ENCODE measurements at places on chromosomes 12 and 14.

GRCh38 chr12:42234970-42235369 lies 3.1 kb downstream of the YAF2 start:
- DNase-seq: no peak

GRCh38 chr12:76259106-76259505 lies 89.1 kb downstream of the BBS10 start:
- peak; percentile 51 for DNase-seq

DNA sequence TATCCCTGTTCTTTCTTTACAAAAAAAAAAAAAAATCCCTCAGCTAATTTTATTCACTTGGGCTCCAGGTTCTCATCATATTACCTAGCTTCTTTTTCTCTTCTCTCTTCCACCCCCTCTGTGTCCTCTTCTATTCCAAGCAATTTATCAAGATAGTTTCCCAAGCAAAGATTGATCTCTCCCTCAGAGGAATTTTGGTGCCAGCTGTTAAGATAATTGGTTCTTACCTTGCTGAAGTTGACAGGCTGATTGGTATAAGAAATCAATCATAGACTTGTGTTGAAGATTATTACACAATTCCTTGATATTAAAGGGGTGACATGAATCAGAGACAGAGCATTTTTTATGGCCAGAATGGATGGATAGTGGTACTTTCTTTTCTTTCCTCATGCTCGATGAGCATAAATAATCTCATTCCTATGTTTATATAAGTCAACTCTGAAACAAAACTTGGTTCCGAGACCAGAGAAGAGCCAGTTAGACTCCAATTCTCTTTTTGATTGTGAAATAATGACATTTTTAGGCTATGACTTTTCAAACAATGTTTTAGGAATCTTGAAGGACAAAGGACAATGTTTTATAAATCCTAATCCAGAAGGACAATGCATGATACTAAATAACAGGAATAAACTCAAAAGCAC lies 264.1 kb upstream of the PRKD1 start:
- no peak for DNase-seq

DNA sequence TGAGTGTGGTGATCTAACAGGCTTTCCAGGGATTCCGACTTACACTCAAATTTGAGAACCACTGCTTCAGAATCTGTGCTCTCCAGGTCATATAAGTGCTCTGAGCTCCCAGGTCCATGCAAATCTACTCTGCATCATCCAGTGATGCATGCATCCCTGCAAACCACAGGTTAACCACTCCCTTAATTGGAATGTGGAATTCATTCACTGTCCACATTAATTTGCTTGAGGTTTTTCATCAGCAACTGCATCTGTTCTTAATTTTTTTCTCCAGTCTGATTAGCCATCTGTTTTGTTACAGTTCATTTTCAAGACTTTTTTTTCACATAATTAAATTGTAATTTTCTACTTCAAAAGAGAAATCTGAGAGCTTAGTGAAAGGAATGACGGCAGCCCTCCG lies 43.4 kb upstream of the RIN3 start:
- peak; percentile 78 for DNase-seq

- no peak for DNase-seq
Measured at GRCh38 chr14:68865542-68865941, 72.7 kb upstream of the ZFP36L1 start.

DNA sequence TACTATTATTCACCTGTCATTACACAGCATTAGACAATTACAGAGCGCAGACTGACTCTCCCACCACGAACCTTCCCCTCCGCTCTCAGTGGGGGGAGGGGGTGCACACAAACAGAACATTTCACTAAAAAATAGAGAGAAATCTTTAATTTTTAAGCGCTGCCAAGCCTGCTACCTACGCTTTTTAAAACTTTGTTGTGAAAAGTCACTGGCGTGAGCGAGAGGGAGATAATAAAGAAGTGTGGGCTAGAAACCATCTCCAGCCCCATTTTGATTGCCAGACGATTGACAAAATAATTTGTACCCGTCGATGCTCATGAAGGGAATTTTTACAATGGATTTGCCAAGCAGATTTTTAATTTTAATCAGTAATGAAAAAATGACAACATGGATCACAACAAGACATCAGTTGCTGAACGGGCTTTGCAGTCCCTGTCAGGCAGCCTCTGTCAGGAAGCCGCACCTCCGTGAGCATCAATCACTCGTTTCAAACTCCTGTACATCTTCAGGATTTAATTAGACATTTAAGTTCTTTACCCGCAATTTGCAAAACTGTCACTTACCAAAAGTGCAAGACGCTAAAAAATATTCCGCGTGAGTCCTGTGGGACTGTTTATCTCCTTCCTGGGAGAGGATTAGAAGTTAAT lies 209.1 kb downstream of the BCL11B start:
- DNase-seq: no peak

DNA sequence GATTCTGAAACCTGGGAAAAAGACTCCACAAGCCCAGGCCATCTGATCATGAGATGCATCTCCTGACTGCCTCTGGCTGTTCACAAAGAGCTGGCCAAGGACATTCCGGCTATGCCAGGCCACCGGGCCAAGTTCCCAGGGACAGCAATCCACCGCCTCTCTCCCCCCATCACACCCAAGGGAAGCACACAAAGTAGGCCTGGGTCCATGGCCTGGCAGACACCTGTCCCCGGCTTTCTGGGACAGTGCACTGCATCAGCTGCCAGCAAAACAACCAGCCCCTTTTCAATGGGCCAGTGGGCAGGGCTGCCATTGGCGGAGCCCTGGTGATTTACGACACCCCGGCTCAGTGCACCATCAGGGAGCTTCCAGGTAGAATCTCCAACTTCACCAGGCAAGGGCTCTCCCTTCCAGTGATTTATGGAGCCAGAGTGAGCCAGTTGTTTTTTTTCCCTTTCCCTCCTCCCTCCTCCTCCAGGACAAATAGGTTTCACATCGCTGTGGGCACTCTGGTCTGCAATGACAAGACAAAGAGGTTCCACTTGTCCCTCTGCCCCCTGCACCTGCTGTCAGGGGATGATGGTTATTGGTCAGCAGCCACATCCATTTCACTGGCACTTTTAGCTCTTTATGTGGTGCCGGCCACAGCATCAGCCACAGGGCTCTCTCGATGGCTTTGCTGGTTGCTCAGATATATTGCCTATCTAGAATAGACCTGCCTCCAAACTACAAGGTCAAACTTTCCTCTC lies 149.6 kb downstream of the SLC38A6 start:
- DNase-seq: no peak

GRCh38 chr12:51862947-51863346 lies 14.4 kb upstream of the FIGNL2 start:
- DNase-seq: no peak

Data from fibroblast of skin of scalp (primary cell).